ENCODE measurements at places on chromosomes 13 and 19. TPM values are rescaled to one million over a fixed set of nuclear protein-coding genes. Genes with fewer than 3 reads are reported as not detected.

ZNF880 gene
- 41.8 TPM for polyA plus RNA-seq

PLPP2 gene
- 2.8 TPM for polyA plus RNA-seq

SELENOV gene
- polyA plus RNA-seq: 1.3 TPM

BRSK1 gene
- 213 TPM for polyA plus RNA-seq

MEIOSIN gene
- polyA plus RNA-seq: not detected

FGF22 gene
- polyA plus RNA-seq: not detected

NCR1 gene
- not detected for polyA plus RNA-seq

ARHGEF1 gene
- polyA plus RNA-seq: 13.6 TPM

ZNF681 gene
- 3.6 TPM for polyA plus RNA-seq

PNMA8C gene
- polyA plus RNA-seq: 16.1 TPM

MADCAM1 gene
- polyA plus RNA-seq: 0.22 TPM

CNMD gene
- 2.2 TPM for polyA plus RNA-seq

CCNE1 gene
- polyA plus RNA-seq: 3.4 TPM

PSG2 gene
- polyA plus RNA-seq: not detected

FFAR1 gene
- polyA plus RNA-seq: not detected

PSG11 gene
- not detected for polyA plus RNA-seq

CAPN12 gene
- not detected for polyA plus RNA-seq

TPTE2 gene
- polyA plus RNA-seq: 1.0 TPM

LILRA1 gene
- polyA plus RNA-seq: not detected

PTBP1 gene
- polyA plus RNA-seq: 39.0 TPM

DAPK3 gene
- 100 TPM for polyA plus RNA-seq

ZNF439 gene
- polyA plus RNA-seq: 2.0 TPM

RXFP2 gene
- not detected for polyA plus RNA-seq

PROZ gene
- not detected for polyA plus RNA-seq

KLK14 gene
- polyA plus RNA-seq: not detected

ZNF610 gene
- polyA plus RNA-seq: 23.1 TPM

GJA3 gene
- polyA plus RNA-seq: not detected

ZNF566 gene
- polyA plus RNA-seq: 29.3 TPM

CRTC1 gene
- polyA plus RNA-seq: 10.4 TPM

ODAD3 gene
- polyA plus RNA-seq: 5.4 TPM

ZNF761 gene
- 16.8 TPM for polyA plus RNA-seq

CYP2A6 gene
- not detected for polyA plus RNA-seq

SIGLEC5 gene
- polyA plus RNA-seq: not detected

LHFPL6 gene
- 36.3 TPM for polyA plus RNA-seq

MAB21L1 gene
- 0.28 TPM for polyA plus RNA-seq

C13orf42 gene
- not detected for polyA plus RNA-seq

STXBP2 gene
- polyA plus RNA-seq: 1.7 TPM

IL17D gene
- 14.5 TPM for polyA plus RNA-seq

CEACAM6 gene
- not detected for polyA plus RNA-seq

TNFRSF19 gene
- polyA plus RNA-seq: 2.3 TPM

ARRDC5 gene
- polyA plus RNA-seq: not detected

EEF1AKMT1 gene
- polyA plus RNA-seq: 4.5 TPM

IGFL1 gene
- not detected for polyA plus RNA-seq

TUBA3C gene
- polyA plus RNA-seq: not detected

SULT2A1 gene
- not detected for polyA plus RNA-seq

TTC9B gene
- polyA plus RNA-seq: 111 TPM

ZNF813 gene
- polyA plus RNA-seq: 2.6 TPM

EIF3K gene
- 462 TPM for polyA plus RNA-seq

ADAMTS10 gene
- polyA plus RNA-seq: 143 TPM
